Left hindlimb (tissue), 1 donor: ENCODE measurements at places on chromosomes 6 and 20.
A peak's percentile ranks its signal among the peaks of the same experiment; 100 is the strongest.

DNA sequence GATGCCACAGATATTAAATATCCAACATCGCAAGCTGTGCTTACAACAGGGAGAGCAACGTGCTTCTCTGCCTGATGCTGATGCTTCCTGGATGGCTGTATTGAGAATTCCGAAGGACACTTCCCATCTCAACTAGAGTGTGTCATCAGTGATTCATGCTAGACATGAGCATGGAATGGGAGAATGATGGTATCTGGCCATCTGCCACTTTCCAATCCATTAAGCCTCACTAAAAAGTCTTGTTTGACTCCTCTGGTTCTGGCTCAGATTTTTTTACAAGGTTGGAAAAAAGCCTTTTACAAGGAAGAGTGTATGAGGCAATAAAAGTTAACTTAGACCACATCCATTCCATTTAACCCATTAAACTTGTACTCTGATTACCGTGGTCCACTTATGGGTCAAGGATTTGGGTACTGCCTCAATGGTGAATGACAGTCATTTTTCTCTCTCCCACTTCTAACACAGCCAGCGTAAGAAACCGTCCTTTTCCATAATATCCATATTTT is 265.3 kb downstream of the UST start:
- no peak for DNase-seq

DNA sequence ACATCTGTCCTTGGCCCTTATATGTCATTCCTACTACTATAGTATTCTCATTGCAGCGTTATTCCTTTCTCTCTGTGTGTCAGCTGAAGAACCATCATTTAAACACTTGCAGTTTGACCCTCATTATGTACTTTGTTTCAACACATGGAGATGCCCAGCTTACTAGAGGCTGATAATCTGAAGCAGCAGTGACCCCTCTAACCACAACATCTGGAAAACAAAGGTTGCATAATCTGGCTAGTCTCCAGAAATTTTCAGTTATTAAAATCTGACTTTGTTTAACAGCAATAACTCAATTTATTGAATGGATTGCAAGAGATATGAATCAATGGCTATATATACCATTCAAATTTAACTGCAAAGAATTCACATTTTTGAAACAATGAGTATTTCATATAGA is 6.6 kb upstream of the PHIP start:
- DNase-seq: no peak

DNA sequence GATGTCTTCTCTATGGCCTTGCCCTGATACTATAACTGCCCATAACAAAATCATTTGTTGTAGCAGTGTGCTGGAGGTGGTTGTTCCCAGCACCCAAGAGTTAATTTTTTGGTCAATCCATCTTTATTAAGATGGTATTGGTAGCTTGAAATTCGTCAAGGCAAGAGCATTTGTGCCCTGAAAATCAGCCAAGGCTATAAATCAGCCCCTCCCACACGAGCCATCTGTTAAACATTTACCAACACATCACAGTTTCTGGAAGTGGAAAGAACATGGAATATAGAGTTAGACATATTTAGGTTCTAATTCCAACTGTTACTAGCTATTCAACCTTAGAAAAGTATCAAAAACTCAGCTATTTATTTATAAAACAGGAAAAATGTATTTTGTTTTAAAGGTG is 888.4 kb upstream of the GJE1 start:
- no peak for DNase-seq

DNA sequence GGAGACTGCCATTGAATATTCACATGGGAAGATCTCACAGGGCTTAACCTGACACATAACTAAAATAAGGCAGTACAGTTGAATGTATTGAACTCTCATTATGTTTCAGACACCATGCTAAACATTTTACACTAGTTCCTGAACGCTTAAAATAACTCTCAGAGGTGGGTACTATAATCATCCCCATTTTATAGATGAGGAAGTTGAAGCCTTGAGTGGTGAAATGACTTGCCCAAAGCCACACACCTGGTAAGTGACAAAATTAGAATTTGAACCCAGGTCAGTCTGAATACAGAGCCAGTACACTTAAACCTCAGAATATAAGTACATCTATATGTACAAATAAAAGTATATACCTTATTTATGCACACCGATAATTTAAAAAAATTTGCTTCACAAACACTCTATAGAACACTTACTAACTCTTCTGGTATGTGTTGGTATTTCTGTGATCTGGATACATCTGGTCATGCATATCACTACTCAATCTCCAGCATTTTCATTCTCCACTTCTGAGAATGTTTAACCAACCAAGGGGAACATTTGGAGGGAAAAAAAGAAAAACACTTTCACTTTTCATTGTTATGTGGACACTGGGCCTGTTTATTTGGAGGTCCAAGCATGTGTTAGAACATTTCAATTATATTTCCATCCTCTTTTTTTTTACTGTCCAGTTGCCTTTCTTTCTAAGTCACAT is 4.6 kb upstream of the BICRAL start:
- DNase-seq: no peak

DNA sequence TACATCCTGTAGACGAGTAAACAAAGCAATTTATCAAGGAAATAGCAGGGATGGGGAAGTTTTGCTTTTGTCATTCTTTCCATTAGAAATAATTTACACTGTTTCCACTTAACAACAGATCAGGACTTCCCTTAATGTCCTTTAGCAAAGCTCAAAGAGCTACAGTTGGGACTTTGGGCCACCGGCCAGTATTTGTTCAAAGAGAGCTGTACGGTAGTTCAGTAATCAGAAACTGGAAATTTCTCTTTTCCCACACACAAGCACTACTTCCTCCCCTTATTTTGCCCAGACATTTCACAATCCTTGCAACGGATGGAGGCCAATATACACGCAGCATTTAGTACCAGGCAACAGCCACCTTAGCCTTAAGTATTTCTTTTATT is 12.1 kb upstream of the HINT3 start:
- no peak for DNase-seq

DNA sequence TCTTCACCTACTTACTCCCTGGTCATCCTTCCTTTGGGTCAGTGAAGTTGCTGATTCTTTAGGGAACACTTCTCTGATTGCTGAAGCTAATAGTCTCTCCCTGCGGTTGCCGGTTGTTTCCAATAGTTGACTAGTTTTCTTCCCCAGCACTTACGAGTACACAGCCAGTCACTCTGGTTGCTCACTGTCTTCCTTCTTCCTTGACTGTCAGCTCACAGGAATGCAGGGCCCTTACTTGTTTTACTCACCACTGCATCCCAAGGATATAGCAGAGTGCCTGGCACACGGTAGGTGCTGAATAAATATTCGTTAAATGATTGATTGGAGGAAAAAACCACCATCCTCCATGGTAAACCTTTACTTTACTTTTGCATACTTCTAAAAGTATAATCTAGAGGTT is 345.0 kb downstream of the QKI start:
- no peak for DNase-seq

- no peak for DNase-seq
These were observed 26.4 kb downstream of the ARMC2 start for GRCh38 chr6:108874470-108875160.

DNA sequence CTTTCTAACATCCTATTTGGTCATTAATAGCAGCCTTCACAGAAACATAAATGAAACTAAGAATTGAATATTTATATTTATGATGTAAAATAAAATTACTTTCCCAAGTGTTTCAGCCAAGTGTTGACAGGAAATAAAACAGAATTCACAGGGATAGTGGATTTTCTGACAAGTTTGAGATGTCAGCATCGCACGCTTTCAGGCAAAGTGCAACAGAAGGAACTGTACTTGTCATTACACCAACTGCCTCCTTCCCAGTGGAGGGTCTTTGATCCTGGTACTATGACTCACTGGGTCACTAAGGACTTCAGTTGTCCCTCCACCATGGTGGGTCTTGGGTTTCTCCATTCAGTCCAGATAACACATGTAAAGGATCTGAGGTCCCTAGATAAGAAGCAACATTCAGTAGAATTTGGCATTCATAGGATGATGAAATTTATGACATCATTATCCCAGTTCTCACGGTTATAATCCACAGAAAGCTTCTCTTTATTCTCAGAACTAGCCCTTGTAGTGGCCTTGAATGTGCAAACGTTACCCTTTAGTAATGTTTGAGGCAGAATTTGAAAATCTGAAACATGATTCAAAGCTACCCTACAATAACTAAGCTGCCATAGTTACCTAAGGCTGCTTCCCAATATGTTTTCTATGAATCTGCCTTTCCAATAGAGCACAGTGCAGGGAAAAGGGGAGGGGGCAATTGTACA is 3.8 kb upstream of the TNFAIP3 start:
- DNase-seq: no peak

- DNase-seq: no peak
These were observed 8.4 kb downstream of the UCKL1 start for GRCh38 chr20:63947638-63948456.

DNA sequence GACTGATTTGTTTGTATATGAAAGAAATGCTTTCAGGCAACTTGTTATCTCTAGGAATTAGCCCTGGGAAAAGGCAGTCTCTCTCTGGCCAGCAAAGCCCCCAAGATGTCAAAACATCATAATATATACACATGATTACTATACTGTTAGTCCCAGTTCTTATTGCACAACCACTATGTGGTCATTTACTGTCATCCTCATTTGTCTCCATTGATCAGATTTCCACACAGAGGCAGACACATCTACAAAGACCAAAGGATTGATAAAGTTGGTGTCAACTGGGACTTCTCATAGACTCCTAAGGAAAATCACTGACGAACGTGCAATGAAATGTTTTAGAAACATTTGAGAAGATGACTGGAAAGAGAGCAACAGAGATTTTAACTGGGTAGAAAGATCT is 71.9 kb upstream of the POPDC3 start:
- no peak for DNase-seq

- no peak for DNase-seq
These were observed 504.0 kb upstream of the PTCHD4 start for GRCh38 chr6:48615041-48615440.

GRCh38 chr20:44866703-44867335 is 18.7 kb upstream of the YWHAB start:
- no peak for DNase-seq

- no peak for DNase-seq
These were observed 19.5 kb upstream of the SLC22A7 start for GRCh38 chr6:43278524-43279078.

- no peak for DNase-seq
These were observed 372.7 kb downstream of the CDKAL1 start for GRCh38 chr6:20906945-20907344.

GRCh38 chr20:51542033-51542570 is 417 bp downstream of the NFATC2 start:
- DNase-seq: no peak

DNA sequence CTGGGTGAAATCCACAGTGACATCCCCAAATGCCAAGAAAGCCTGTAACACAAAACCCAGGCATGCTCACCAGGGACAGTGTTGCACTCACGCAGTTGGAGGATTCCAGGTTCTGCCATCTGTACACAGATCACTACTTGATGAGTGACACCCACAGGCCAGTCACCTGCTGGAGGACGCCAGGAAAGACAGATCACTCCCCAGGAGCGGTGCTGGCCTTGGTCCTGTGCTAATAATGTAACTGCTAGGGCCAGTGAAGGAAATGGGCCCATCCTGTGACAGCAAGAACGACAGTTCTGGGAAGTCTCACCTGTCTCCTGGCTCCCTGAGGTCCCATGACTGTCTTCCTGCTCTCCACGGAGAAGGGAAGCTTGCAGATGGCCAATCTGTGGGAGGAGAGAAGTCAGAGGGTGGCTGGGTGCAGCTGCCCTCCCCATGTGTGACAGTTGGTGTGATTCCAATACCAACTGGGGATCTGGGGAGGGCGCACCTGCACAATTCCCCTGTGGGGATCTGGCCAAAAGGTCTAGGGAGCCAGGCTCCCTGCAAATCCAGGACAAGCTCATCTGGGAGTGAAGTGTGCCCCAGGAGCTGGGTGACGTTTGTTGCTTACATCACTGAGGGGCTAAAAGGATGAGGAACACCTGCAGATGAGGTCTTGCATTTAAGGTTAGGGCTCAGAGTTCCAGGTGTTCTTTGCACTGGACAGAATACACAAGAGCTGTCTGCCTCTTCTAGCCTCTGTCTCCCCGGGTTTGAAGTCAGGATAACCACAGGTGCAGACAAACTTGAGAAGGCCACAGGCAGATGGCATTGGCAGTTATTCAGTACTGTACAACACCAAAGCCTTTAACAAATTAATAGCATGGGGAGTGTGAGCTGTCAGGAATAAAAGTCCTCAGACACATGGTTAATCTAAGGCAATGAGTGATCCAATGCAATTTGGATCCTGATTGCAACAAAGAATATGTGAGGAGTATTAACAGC is 10.3 kb downstream of the ZNF337 start:
- DNase-seq: no peak

GRCh38 chr6:136701045-136701444 is 91.2 kb downstream of the MAP3K5 start:
- no peak for DNase-seq

GRCh38 chr20:9940329-9940728 is 94.5 kb upstream of the ANKEF1 start:
- no peak for DNase-seq

DNA sequence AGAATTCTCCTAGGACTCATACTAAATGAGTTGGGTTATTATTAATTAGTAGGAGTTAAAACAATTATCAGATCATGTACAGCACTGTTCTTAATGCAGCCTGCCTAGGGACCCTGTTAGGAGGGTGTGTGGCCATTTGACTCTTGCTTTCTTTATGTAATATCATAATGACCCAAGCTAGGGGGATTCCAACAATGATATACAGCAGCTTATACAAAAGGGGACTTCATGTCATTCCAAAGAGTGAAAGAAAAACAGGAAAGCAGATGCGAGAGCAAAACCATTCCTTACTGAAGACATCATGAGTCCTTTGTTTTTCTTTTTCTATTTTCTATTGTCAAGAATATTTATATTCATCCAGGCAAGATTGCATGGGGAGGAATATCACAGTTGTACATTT is 455.2 kb downstream of the PLCB1 start:
- DNase-seq: no peak

DNA sequence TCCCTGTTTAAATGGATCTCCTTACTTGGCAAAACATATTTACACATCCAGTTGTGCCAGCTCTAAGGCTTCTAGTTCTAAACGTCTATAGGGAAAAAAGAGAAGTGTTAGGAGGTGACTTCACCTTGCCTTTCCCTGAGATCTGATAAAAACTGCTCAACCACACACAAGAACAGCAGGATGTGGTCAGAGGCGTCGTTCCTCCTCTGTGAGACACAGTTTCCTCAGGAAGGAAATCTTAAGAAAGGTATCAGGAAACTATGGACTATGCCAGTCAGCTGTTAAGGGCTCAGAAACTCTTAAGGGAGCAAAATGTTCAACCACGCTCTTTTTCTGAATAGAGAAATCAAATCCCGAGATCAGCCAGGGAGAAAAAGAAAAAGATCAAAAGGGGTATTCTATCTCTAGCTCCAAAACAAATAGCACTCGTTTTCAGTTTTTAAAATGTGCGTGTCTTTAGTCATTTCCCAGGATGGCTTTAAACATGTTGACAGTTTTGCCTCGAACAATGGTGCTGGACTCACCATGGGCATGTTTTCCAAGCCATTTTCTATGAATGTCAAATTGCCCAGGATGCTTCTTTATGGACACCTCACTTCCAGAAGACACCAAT is 154.5 kb downstream of the HACE1 start:
- DNase-seq: no peak

- DNase-seq: peak; percentile 12
These were observed 45.9 kb downstream of the RIPOR3 start for GRCh38 chr20:50645253-50646068.
